ENCODE measurements at places on chromosomes 13 and 19.

DNA sequence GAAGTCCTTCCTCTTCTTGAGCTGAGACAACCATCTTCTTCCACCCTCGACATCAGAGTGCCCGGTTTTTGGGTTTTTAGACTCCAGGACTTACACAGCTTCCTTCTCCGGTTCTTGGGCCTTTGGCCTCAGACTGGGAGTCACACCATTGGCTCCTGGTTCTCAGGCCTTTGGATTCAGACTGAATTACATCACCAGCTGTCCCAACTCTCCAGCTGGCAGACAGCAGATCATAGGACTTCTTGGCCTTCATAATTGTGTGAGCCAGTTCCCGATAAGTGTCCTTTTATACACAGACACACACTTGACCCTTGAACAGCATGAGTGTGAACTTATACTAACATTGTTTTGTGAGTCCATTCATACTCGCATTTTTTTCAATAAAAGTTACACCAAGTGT, 166.0 kb upstream of the UBL3 start:
- DNase-seq = no peak

DNA sequence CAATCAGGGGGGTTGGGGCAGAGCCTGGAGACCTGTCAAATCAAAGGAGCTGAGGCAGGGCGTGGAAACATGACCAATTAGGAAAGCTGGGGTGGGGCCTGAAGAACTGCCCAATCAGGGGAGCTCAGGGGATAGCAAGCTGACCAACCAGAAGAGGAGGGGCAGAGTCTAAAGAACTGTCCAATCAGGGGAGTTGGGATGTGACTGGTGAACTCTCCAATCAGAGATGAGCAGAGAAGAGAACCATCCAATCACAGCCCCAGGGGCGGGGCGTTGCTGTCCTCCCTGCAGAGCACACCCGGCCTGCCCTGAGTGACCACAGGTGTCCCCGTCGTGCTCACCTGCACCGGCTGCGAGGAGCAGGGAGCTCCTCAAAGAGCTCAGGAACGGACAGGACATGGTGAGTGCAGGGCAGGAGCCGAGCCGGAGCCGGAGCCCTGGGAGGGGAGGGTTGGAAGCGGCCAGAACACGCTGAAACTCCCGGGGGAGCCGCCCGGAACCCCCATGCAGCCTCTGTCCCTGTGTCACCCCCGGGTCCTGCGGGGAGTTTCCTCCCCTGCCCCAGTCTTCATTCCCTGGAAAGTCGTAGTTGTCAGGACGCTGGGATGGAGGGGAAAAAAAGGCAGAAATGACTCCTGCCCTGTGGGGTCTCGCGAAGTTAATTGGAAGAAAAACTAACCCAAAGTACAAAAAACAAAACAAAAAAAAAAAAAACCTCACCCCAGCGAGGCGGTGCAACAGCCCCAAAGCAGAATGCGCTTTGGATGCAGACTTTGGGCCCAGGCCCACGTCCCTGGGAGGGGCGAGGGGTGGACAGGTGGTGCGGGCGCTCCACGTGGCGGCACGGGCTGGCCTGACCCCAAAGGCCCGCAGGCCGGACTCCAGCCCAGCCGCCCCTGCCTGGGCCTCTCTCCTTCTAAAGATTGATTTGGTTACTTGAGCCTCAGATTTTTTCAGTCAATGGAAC, at the start of gene ZNF556:
TSS of gene ZNF556 (plus strand) at position 311 of the 967 bp plus-strand sequence. CDS start at position 398, 87 bp downstream.
- DNase-seq = no peak

- peak; percentile 41 for DNase-seq
Observed at GRCh38 chr19:8615813-8616596, 5.5 kb upstream of the ADAMTS10 start.

DNA sequence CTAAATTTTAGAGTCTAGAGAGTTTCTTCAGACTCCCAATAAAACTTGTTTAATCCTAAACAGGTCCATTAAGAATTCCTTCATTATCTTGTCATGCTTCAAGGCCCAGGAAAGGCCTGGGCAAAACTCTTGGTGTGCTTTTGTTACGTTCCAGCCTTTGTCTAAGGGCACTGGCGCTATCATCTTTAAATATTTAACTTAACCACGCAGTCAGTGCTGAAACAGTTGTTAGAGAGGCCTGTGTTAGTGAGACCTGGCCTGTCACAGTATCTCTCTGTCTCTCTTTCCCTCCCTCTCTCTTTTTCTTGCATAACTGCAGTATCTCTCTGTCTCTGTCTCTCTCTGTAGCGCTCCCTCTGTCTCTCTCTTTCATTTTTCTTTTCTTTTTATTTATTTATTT, 8.2 kb upstream of the OR1M1 start:
- no peak for DNase-seq

DNA sequence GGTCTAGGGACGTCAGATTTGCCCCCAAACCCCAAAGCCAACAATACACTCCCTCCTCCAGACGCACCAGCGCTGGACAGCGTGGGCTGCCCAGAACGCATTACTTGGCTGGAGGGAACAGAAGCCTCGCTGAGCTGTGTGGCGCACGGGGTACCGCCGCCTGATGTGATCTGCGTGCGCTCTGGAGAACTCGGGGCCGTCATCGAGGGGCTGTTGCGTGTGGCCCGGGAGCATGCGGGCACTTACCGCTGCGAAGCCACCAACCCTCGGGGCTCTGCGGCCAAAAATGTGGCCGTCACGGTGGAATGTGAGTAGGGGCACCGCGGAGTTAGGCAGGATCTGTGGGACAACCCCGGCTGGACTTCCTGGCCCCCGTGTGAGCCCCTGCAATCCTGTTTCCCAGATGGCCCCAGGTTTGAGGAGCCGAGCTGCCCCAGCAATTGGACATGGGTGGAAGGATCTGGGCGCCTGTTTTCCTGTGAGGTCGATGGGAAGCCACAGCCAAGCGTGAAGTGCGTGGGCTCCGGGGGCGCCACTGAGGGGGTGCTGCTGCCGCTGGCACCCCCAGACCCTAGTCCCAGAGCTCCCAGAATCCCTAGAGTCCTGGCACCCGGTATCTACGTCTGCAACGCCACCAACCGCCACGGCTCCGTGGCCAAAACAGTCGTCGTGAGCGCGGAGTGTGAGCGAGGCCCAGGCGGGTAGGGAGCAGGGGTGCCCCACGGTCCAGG, 4.0 kb downstream of the ICAM5 start:
- no peak for DNase-seq
